ENCODE measurements at places on chromosomes 1 and 21.

GRCh38 chr1:205284420-205285144 is 37.0 kb downstream of the NUAK2 start:
- DNase-seq: peak; percentile 79

GRCh38 chr1:47483651-47484050 is 45.8 kb downstream of the FOXD2 start:
- DNase-seq: no peak

- no peak for DNase-seq
These were observed 8.7 kb downstream of the FUBP1 start for GRCh38 chr1:77970192-77970591.

DNA sequence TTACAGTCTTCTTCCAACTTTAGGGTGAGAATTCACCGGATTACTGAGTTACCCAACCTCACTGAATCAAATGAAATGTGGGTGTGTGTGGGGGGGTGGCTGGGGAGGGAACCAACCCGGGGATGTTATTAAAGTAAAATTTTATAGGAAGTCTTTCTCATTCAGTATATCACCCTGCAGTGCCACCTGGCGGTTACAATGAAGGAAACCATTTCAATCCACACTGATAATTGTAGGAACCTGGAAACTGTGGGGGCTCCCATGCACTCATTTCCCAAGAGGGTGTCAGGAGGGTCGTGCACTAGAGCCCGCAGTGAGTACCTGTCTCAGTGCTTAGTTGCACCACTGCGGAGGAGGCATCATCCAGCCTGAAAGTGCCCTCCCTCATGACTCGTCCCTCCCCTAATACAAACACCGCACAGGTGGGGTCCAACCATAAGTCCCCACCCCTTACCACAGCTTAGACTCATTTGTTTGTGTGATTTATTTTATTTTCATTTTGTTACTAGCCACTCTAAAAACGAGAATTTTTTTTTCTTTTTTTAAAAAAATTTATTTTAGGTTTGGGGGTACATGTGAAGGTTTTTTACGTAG is 29.1 kb upstream of the IGSF5 start:
- peak; percentile 22 for DNase-seq

DNA sequence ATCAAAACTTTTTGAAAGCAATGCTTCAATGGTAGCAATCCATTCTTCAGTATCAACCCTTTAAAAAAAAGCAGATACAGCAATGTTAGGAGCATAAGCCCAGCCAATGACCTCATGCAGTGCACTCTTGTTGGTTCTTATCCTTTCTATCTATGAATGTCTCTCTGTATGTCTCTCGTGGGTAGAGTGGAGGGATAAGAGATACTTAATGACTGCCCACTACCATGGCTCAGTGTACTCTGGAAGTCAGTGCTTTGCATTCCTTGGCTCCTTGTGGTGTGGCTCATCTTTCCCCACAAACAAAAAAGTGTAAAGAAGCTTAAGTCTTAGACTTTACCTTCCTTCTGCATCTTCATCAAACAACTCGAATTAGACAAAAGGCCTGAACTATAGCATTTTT is 50.3 kb downstream of the PCSK9 start:
- DNase-seq: no peak

DNA sequence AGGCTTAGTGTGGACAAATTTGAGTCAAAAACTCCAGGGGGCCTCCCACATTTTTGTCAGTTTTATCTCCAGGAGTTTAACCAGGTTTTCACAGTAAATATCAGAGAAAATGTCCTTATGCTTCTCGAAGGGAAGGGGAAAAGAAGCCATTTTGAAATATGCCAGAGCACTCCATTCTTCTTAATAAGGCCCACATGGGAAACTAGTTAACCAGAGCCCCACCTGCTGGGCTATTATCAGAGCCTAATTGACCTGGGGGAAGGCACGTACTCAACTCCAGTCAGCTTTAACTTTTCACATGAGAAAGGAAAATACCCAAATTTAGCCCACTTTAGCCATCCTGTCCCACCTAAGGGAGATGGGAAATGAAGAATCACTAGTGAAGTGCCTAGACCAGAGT is 296.3 kb downstream of the PTBP2 start:
- no peak for DNase-seq

- DNase-seq: no peak
These were observed 18.9 kb downstream of the COLGALT2 start for GRCh38 chr1:184018622-184019021.

DNA sequence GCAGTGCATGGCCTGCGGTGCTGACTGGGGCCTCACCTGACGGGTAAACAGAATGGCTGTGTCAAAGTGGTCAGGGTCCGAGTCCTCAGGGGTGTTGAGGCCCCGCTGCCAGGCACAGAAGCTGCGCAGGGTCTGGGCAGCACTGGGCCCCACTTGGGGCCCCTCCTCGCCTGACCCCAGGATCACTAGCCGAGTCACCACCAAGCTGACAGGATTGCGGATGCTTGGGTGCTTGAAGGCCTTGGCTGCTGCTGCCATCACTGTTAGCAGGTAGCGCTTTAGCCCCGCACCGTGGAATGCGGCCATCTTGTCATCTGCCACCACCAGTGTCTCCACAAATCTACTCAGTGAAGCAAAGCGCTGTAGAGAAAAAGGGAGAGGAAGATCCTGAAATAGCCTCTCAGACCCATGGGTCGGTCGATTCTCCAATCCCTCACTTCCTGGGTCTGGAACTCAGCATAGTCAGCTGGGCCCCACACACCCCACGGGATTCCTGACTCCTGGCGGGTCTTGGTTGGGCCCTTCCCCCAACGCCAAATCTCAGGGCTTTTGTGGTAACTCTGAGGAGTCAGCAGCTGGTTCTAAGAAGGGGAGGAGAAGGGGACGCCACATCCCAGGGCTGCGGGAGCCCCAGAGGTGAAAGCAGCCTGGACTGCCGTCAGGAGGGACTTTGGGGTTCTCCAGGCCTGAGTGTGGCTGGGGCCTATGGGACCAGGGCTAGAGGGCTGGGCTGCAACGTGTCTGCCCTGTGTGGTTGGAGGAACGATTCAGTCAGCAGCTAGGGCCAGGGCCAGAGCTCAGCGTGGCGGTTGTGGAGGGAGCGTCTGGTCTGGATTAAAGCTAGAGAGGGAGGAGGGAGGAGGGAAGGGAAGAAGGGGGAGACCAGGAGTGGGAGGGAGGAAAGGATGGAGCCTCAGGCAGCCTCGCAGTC is 2.1 kb downstream of the ADAMTS4 start:
- DNase-seq: peak; percentile 61

DNA sequence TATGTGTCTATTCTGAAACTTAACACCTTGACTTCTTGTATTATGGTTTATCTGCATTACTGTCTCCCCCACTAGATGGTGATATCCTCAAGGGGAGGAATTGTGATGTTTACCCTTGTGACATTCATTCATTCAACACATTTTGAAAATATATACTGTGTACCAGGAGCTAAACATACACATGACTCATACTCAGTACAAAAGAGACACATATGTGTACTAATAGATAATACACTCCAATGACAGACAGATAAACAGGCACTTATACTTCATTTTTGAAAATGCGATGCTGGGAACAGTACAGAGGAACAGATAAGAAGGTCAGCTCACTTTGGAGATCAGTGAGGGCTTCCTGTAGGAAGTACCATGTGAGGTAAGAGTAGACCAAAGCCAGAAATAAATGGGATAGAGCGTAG is 8.9 kb upstream of the RAB3GAP2 start:
- DNase-seq: no peak

DNA sequence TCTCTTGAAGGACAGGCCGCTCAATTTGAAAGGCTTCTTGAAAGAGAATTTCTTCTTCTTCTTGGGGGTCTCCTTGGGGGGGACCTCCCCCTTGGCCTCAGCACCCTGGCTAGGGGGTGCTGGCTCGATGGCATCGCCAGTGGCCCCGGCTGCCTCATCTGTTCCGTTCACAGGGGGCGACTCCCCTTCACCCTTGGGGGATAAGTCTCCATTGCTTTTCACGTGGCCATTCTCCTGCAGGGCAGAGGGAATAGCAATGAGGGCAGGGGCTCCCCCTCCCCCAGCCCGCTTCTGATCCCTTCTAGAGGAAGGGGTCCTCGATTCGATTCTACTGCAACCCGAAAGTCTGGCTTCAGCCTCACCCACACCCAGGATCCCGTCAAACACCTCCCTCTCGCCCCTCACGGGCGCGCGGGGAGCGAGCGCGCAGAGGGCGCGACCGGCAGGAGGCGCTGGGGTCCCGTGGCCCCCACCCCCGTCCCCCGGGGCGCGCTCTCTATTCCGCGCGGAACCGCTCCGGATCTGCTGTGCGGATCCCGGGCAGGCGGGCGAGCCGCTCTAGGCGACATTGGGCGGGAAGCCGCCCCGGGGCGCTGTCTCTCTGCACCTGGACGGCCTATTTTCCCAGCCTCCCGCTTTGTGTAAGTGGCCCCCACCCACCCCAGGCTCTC is 1.0 kb downstream of the MARCKSL1 start:
- DNase-seq: peak; percentile 79

GRCh38 chr1:212584092-212584886 is 24.3 kb upstream of the ATF3 start:
- DNase-seq: no peak

DNA sequence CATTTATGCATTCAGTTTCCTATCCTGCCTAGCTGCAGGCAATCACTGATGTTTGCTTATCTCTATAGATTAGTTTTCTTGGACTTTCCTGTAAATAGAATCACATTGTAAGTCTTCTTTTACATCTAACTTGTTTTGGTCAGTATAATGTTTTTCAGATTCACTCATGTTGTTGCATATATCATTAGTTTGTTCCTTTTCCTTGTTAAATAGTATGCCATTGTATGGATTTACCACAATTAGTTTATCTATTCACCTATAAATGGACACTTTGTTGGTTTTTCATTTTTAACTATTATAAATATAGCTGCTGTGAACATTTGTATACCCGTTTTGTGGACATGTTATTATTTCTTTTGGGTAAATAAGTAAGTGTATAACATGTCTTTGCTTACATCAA is 44.2 kb upstream of the BACH1 start:
- no peak for DNase-seq

- DNase-seq: no peak
These were observed 226.5 kb downstream of the SDCCAG8 start for GRCh38 chr1:243482141-243483022.
